ENCODE measurements at places on chromosomes 5 and 9. TPM values are rescaled to one million over a fixed set of nuclear protein-coding genes. Genes with fewer than 3 reads are reported as not detected.

The TICAM2 gene
- 22.1 TPM for total RNA-seq

The SIT1 gene
- not detected for total RNA-seq

The GLDC gene
- total RNA-seq = not detected

DNA sequence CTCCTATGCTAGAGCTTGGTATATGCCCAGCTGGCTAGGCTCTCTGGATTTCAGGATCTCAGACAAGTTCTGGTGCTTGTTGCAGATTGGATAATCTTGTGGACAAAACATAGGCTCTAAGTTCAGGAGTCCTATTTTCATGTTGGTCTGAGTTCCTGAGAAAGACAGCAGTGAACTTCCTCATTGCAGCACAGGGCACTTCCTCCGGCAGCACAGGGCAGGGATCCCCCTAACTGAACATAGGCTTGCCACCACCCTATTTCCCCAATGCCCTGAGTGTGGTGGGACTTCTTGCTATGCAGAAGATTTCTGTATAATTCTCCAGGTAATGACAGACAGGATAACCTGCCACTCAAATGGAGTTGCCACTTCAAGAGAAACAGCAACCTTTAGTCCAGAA lies 220.1 kb downstream of the PIK3R1 start:
- no peak for DNase-seq

GRCh38 chr5:136763548-136763947 lies 398.2 kb upstream of the TRPC7 start:
- DNase-seq = no peak

- no peak for DNase-seq
These were observed 24.7 kb downstream of the NTRK2 start for GRCh38 chr9:84694248-84694647.

- DNase-seq = no peak
These were observed 35.2 kb upstream of the GLDC start for GRCh38 chr9:6680797-6681146.

GRCh38 chr5:157126-157715 lies 34.1 kb upstream of the LRRC14B start:
- no peak for DNase-seq

Data from SJSA1 (cell line).